ENCODE measurements at places on chromosomes 3 and 15.

- DNase-seq, result no peak
These were observed 667 bp downstream of the CEMIP start for GRCh38 chr15:80779658-80780415.

DNA sequence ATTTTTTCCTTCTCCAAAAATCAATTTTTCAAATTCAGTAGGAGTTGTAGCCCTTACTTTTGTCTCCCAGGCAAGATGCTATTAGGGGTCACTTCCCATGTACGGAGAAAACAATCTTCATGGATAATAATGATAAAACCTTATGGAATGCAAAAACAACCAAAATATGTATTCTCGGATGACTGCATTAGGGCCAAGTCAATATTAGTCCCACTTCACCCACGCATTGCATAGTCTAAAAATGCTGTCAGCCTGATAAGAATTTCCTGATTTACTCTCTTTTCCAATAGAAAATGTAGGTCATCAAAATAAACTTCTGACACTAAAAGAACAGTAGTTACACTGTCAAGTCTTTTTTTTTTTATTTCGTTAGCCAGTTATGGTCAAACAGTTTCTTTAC is 2.7 kb downstream of the VGLL3 start:
- DNase-seq, result no peak

DNA sequence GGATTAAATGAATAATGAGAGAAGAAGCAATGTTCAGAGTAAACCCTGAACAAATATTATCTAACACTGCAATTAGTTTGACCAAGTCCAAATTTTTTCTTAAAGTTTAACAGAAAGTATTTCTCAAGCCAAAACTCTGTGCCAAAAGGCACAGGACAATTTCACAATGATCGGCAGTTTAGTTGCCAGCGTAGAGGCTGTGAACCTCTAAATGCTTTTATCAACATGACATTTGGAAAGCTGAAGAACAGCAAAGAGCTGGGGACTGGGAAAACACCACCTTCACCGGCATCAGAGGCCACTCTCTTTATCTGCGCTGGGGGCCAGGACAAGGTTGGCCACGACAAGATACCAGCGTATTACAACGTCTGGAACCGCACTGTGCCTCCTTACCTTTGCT is 125.6 kb downstream of the ADAMTS17 start:
- no peak for DNase-seq

DNA sequence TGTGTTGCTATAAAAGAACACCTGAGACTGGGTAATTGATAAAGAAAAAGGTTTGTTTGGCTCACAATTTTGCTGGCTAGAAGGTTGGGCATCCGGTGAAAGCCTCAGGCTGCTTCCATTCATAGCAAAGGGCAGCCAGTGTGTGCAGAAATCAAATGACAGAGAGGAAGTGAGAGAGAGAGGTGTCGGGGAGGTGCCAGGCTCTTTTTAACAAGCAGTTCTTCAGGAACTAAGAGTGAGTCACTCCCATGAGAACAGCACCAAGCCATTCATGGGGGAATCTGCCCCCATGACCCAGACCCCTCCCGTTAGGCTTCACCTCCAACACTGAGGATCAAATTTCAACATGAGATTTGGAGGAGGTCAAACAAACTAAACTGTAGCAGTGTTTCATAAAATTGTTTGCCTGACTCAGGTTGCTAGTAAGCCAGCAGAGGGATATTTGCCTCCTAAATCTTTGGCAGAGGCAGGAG is 4.5 kb upstream of the PARP15 start:
- no peak for DNase-seq

- no peak for DNase-seq
These were observed 125.3 kb downstream of the BDH1 start for GRCh38 chr3:197430502-197430901.

DNA sequence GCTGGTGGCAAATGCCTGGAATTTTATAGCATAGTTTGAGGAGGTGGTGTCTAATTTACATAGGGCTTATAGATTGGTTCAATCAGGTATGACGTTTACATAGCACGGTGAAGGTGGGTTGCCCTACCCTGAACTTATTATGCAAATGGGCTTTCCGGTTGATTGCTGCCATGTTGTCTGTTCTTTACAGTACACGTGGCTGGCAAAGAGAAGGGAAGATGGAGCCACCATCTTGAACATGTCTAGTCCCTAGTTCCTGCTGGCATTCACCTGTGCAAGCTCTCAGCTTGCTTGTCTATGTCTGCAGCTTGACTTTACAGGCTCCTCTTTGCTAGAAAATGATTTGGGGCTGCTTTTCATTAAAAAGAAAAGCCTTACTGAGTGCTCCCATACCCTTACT is 14.0 kb upstream of the STAC start:
- no peak for DNase-seq

GRCh38 chr15:31263751-31264558 is 62.7 kb upstream of the KLF13 start:
- DNase-seq, result no peak

GRCh38 chr15:50542887-50543210 is 3.6 kb downstream of the USP50 start:
- no peak for DNase-seq

DNA sequence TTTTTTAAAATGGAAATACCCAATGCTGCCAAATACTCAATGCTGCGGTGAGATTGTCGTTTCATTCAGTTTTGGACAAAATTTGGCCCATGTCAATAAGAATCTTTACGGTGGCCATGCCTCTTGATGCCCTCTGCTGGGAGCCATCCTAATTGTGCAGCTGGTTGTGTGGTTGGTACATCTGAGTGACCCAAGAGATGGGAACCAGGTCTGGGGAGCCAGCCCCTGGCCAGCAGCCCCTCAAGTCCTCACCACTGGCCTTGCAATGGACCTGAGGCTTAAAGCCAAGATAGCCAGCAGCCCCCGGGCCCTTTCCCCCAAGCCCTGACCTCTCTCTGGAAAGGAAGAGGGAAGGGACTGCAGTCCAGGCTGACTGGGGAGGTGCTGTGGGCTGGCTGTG is 36.4 kb upstream of the ESYT3 start:
- DNase-seq, result no peak

- DNase-seq, result no peak
These were observed at the start of gene FOXB1 for GRCh38 chr15:60004009-60004845. TSS of gene FOXB1 (plus strand) at chr15:60004311. CDS start at chr15:60004964, 653 bp downstream.

- no peak for DNase-seq
These were observed 13.5 kb upstream of the MUC4 start for GRCh38 chr3:195825191-195825588.

- no peak for DNase-seq
These were observed 1.3 kb downstream of the TOP2B start for GRCh38 chr3:25663347-25663868.

- DNase-seq, result no peak
These were observed 8.4 kb upstream of the PPP1R2 start for GRCh38 chr3:195551381-195551978.

- DNase-seq, result no peak
These were observed 171.4 kb upstream of the HES1 start for GRCh38 chr3:193964517-193964880.

- DNase-seq, result peak; percentile 83
These were observed 40.8 kb downstream of the FOXP1 start for GRCh38 chr3:71542521-71543370.

DNA sequence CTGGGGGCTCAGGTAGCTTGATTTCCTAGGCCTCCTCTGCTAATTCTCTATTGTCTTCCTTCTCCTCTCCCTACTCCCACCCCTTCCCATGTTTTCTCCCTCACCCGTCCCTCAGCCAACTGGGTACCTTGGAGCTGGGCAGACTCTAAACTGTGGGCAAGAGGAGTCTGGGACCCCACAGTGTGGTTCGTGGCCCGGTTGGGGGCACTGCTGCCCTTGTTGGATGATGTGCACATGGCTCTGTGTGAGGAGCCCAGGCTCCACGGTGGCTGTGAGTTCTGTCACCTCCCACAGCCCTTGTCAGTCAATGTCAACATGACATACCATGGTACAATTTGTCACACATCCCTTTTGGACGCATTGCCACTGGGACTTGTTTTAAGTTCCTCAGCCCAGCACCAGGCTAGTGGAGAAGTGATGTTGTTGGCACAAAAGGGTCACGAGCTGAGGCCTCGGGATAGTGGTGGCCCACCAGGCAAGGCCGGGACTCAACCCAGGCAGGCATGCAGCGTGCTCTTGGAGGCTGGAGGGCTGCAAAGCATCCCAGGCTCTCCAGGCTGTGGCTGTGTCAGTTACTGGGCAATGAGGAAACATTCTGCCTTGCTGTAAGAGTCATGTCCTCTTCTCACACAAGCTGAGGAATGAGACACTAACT is 142.3 kb downstream of the TLE3 start:
- DNase-seq, result no peak

DNA sequence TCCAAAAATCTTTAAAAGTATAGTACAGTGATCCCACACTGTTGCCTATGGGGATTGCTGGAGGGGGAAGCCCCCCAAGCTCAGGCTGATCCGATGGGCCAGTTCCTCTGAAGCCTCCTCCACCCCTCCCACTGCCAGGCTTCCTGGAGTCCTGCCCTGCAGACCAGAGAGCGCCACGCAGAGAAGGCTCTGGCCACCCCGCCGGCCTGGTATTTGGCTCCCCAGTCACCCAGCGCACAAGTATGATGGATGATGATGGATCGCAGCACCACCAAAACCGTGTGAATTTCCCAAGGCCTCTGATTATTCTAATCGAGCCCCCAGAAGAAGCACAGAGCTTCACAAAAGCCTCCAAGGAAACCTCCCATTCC is 259.0 kb downstream of the MECOM start:
- DNase-seq, result no peak

- no peak for DNase-seq
These were observed 10.7 kb downstream of the UQCC5 start for GRCh38 chr3:52547143-52547542.

- DNase-seq, result no peak
These were observed 852.4 kb downstream of the TUSC7 start for GRCh38 chr3:117562000-117562399.

GRCh38 chr3:155053756-155054155 is 26.4 kb upstream of the MME start:
- DNase-seq, result no peak

- DNase-seq, result no peak
These were observed 196.4 kb upstream of the UBE3A start for GRCh38 chr15:25635191-25635590.

GRCh38 chr3:143428294-143428693 is 308.7 kb downstream of the CHST2 start:
- no peak for DNase-seq

All from AG04450 (cell line).